PC-9 (cell line): ENCODE measurements at places on chromosomes 5 and 9. TPM values are rescaled to one million over a fixed set of nuclear protein-coding genes. Genes with fewer than 3 reads are reported as not detected.

- H3K27ac ChIP-seq = no peak overlapping the region
- H3K4me1 ChIP-seq = no peaks in the 10 kb centered on the region
- H3K36me3 ChIP-seq = no peaks in the 10 kb centered on the region
- DNase-seq = no peak
- H3K27me3 ChIP-seq = peaks cover 20% of the 10 kb centered on the region
- no peak overlapping the region for H3K4me3 ChIP-seq
Observed at GRCh38 chr5:178674334-178674733, 47.5 kb upstream of the CLK4 start.

GRCh38 chr9:88258024-88258423, 119.7 kb upstream of the SPATA31C2 start:
- DNase-seq = no peak
- no peaks in the 10 kb centered on the region for H3K36me3 ChIP-seq
- H3K4me3 ChIP-seq = no peak overlapping the region
- peaks cover 20% of the 10 kb centered on the region for H3K4me1 ChIP-seq
- H3K27ac ChIP-seq = no peak overlapping the region
- no peaks in the 10 kb centered on the region for H3K27me3 ChIP-seq

- no peak for DNase-seq
- no peaks in the 10 kb centered on the region for H3K36me3 ChIP-seq
- no peaks in the 10 kb centered on the region for H3K4me1 ChIP-seq
- no peak overlapping the region for H3K4me3 ChIP-seq
- no peaks in the 10 kb centered on the region for H3K27me3 ChIP-seq
Observed at GRCh38 chr5:51465165-51465564, 81.9 kb downstream of the ISL1 start.

DNA sequence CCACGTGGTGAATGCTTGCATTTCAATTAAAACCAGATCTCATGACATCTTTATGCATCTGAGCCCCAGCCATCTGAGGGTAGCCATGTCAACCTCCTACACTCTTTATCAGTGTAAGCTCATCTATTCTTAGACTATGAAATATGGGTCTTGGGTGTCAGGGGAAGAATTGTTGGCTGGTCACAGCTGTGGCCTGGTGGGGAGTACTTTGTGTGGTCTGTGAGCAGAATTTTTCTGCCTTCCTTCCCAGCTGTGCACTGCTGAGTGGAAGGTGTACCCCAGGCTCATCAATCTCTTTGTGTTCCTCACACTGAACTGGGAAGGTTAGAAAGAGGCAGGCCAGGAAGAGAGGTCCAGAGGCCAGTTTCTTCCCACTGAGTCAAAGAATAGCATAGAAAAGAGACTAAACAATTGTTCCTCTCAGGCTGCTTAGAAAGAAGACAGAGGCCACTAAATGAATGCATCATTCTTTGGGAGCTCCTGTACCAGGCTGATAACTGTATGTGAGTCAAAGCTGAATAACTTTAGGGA, 202.7 kb upstream of the RGMB start:
- no peak overlapping the region for H3K27ac ChIP-seq
- H3K27me3 ChIP-seq = no peaks in the 10 kb centered on the region
- peaks cover 8% of the 10 kb centered on the region; the same call in 1 of the 2 replicates for H3K4me1 ChIP-seq
- no peak overlapping the region for H3K4me3 ChIP-seq

GRCh38 chr9:85079349-85079748, 409.8 kb downstream of the NTRK2 start:
- no peak overlapping the region for H3K4me3 ChIP-seq
- no peaks in the 10 kb centered on the region for H3K36me3 ChIP-seq
- no peak for DNase-seq
- H3K4me1 ChIP-seq = no peaks in the 10 kb centered on the region

DNA sequence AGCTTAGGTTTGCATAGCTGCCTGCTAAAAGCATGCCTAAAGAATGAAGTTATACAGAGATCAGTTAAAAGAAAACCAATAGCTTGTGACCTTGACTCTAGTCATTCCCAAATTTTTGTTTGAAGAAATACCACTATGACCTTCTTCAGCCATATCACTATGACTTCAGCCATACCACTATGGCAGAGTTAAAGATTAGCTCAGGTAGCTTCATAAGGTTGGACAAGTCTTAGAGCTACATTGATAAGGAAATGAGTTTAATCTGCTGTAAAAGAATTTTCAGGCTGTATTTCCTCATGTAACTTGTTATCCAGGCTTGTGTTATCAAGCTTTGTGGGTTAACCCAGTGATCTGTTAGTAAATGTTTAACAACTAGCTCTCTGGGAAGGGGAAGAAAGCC, 30.7 kb downstream of the C6 start:
- H3K4me1 ChIP-seq = no peaks in the 10 kb centered on the region
- H3K4me3 ChIP-seq = no peak overlapping the region
- no peaks in the 10 kb centered on the region for H3K27me3 ChIP-seq

DNA sequence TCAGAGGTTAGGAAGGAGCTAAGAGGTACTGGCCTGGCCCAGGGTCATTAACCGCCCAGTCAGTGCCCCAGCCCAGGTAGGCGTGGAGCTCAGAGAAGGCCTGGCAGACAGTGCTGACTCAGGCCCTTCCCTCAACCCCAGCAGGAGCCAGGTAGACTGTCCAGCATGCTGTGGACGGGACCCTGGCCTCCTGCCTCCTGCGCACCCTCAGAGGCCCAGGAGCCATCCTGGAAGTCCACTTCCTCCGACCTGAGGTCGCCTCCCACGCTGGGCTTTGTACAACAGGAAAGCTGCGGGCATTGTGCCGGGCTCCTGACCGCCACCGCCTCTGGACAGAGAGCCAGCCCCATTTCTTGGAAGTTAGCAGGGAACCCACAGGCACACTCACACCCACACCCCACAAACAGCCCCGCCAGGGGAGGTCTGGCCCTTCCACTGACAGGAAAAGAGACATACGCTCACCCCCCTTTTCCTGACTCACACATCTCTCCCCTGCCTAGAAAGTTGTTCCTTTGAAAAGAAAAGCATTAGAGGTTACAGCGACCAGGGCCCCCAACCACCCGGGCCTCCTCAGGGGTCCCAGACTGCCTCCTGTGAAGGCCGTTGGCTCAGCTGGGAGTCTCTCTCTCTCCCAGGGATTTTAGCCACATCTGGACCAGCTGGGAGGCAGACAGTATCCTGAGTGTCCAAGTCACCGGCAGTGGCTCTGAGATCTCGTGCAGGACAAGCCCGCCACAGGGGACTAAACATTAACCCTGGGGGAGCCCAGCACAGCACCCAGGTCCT, 7.7 kb downstream of the RALGDS start:
- H3K27me3 ChIP-seq = no peaks in the 10 kb centered on the region
- no peak overlapping the region for H3K4me3 ChIP-seq
- DNase-seq = no peak
- H3K36me3 ChIP-seq = no peaks in the 10 kb centered on the region

DNA sequence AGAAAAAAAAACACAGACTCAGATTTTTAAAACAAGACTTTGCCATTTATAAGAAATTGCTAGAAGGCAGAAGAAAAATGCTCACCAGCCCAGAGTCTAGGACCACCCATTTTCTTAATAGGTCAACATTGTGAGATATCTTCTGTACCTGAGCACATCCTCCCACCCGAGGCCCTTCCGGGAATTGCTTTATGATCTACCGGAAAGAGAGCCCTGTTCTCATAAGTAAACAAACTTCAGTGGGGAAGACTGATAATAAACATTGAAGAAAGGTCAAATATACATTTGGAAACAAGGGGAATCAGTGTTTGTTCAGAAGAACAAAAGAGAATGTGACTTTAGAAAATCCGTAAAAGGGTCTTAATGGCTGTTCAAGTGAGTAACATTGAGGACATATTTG, 44.4 kb downstream of the PRKACG start:
- no peaks in the 10 kb centered on the region for H3K4me1 ChIP-seq
- no peak overlapping the region for H3K4me3 ChIP-seq
- H3K27ac ChIP-seq = no peak overlapping the region
- H3K36me3 ChIP-seq = no peaks in the 10 kb centered on the region
- H3K27me3 ChIP-seq = peaks cover 41% of the 10 kb centered on the region

DNA sequence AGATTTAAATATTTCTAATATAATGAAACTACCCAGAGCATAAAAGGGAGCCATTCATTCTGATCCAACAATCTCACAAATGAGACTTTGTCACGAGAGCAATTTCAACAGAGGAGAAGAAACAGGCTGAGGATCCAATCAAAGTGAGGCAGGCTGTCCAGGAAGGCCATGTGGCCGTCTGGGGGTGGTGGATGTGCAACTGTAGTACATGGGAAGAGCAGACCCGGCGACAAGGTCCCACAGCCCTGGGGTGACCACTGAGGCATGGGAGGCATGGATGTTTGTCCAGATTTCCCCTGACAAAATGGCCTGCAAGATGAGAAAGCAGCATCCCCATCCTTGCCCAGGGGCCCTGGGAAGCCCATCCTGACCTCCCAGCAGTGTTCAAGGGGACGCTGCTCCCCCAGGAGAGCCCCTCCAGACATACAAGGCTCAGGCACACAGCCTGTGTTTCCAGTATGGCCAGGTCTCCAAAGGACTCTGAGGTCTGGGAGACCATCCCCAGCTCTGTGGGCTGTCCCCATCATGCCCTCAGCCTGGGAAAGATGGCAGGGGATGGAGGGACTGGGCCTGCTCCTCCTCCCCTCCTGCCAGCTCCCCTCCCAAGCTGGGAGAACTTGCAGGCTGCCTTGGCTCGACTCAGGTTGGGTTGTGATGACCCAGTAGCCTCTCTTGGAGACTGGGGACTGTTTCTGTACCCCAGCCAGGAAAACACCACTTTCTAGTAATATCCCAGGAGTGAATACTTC, 27.5 kb upstream of the FCN2 start:
- no peak overlapping the region for H3K4me3 ChIP-seq
- DNase-seq = no peak
- no peaks in the 10 kb centered on the region for H3K4me1 ChIP-seq
- H3K27me3 ChIP-seq = peaks cover 40% of the 10 kb centered on the region
- no peak overlapping the region for H3K27ac ChIP-seq

DNA sequence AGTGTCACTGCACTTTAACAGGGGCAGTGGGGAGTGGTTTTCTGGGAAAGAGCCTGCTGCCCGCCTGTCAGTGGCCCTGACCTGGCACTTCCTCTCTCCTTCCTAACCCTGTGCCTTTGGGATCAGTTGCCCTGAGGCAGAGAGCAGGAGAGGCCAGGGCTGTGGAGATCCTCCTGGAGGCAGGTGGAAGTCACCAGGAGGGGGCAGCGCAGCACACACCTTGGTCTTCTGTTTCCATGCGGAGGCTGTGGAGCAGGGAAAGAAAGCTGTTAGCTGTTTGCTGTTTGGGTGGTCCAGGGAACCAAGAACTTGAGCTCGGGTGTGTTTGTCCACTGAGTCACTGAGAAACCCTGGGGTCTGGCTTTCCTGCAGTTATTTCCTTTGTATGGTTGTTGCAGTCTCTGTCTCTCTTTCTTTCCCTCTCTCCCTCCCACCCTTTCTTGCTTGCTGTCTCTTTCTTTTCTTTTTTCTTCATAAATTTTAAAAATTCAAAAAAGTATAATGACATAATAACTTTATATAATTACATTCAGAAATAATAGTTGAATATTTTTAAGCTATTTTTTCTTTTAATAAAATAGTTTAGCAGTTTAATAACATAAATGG, 28.1 kb downstream of the NTRK2 start:
- H3K27me3 ChIP-seq = peaks cover 4% of the 10 kb centered on the region; the same call in 1 of the 2 replicates
- H3K4me1 ChIP-seq = no peaks in the 10 kb centered on the region
- H3K4me3 ChIP-seq = no peak overlapping the region

The IL3 gene
- total RNA-seq = not detected in 2 replicates

The ARAP3 gene
- 25.8 and 28.0 TPM in 2 replicates for total RNA-seq

The VCAN gene
- total RNA-seq = 0.28 and 0.43 TPM in 2 replicates

The MSX2 gene
- not detected in 2 replicates for total RNA-seq

The ZNF354B gene
- 10.6 and 11.2 TPM in 2 replicates for total RNA-seq

The BRD9 gene
- total RNA-seq = 102 and 112 TPM in 2 replicates
